ENCODE measurements at places on chromosomes 2 and 18.

GRCh38 chr18:64539847-64540246 is 391.0 kb upstream of the LINC00305 start:
- no peak for DNase-seq

DNA sequence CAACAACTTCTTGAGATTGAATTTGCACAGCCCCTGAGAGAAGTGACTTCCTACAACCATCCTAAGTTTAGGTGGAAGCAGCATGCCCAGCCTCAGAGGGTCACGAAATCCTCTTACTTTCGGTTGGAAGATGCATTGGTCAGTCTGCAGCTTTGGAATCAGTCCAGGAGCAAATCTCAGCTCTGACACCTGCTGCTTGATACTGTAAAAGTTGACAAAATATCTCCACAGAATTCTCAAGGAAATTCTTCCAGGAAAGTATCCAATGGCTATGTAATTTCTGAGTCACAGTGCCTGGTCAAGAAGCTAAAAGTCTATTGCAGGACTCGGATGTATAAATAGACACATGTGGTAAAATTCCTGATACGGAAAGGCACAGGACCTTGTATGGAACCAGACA is 414.5 kb upstream of the GYPC start:
- no peak for DNase-seq

- no peak for DNase-seq
Measured at GRCh38 chr2:23495661-23496114, 110.7 kb downstream of the KLHL29 start.

- DNase-seq = no peak
Measured at GRCh38 chr2:15449556-15450236, 111.4 kb downstream of the NBAS start.

DNA sequence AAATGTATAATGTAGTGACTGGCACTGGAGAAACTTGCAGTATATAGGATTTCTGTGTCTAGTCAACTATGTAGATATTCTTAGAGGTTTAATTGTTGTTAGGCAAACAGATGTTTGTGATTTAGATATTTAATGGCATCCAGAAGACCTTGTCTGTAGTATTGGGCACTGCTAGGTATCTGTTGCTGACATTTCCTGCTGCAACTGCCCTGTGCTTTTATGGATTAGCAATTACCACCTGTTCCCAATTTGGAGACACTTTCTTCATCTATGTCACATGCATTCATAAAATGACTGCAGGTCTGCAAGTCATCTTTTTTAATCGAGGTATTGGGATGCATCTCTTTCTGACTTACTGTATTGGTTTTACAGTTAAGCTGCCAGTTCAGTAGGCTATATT is 71.3 kb downstream of the ITGA4 start:
- DNase-seq = no peak

- DNase-seq = no peak
Measured at GRCh38 chr2:156445296-156446220, 9.4 kb downstream of the GPD2 start.

- DNase-seq = no peak
Measured at GRCh38 chr18:69705987-69706386, 241.7 kb downstream of the CD226 start.

DNA sequence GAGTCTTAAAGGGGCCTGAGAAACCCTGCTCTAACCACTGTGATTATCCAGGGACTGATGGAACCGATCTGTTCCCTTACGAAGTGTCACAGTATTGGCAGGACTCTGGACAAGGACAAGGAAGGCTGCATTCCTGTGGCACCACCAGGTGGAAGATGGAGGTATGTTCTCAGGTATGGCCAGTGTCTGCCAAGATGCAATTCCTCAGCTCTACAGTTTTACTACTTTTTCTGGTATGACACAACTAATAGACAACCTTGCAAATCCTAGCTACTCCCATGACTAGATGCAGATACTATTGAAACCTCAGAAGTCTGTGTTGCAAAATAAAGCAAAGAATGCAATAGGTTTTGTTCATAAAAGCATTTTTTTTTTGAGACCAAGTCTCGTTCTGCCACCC is 14.6 kb downstream of the RAB31 start:
- DNase-seq = no peak

- no peak for DNase-seq
Measured at GRCh38 chr2:128376241-128377041, 57.8 kb upstream of the HS6ST1 start.

Measured in T follicular helper cell (primary cell).